ENCODE measurements at places on chromosomes 12 and 14.

DNA sequence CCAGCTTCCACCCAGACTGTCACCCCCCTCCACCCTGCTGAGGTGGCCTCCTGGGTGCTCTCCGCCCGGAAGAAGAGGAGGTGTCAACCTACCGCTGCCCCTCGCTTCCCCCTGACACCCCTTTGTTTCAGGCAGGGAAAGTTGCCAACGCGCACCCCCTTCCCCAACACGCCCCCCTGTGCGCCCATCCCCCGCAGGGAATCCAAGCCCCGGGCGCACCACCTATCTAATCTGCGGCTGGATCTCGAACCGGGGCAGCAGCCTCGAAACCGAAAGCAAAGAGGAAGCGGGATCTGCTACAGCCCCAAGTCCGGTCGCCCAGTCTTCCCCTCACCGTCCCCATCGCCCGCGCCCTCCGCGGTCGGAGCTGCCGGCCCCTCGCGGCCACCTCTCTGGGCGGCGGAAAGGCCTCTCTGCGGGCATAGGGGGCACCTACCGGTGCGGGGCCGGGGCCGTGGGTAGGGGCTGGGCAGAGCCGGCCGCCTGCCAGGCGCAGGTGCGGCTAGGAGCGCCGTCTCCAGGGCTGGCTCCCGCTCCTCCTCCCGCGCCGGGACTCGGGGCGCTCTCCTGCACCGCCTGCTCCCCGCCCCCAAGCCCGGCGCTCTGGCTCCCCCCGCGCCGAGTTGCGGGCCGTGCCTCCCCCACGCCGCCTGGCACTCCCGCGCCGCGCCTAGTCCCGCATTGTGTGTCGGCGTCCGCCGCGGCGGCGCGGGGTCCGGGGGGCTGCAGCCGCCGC, 18.3 kb upstream of the PLEKHH1 start:
- peak; percentile 44 for DNase-seq

GRCh38 chr14:105082703-105083102, 17.5 kb upstream of the GPR132 start:
- DNase-seq = no peak

DNA sequence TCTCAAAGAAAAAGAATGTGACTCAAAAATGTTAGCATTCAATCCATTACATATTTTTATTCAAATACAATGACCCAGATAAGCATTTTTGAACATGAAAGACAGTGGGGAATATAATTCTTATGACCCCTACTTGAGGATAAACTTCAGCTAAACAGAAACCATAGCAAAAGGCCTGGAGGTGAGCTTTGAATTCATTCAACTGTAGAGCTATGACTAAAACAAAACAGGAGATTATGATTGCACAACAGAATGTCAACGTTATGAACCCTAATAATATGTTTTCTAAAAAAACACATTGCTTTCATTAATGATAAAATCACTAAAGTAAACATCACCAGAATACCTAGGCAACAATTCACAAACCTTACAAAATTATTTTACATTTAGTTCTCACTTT, 27.8 kb downstream of the EFCAB11 start:
- DNase-seq = peak; percentile 89

- DNase-seq = peak; percentile 77
Measured at GRCh38 chr12:11785712-11786111, 136.2 kb downstream of the ETV6 start.

DNA sequence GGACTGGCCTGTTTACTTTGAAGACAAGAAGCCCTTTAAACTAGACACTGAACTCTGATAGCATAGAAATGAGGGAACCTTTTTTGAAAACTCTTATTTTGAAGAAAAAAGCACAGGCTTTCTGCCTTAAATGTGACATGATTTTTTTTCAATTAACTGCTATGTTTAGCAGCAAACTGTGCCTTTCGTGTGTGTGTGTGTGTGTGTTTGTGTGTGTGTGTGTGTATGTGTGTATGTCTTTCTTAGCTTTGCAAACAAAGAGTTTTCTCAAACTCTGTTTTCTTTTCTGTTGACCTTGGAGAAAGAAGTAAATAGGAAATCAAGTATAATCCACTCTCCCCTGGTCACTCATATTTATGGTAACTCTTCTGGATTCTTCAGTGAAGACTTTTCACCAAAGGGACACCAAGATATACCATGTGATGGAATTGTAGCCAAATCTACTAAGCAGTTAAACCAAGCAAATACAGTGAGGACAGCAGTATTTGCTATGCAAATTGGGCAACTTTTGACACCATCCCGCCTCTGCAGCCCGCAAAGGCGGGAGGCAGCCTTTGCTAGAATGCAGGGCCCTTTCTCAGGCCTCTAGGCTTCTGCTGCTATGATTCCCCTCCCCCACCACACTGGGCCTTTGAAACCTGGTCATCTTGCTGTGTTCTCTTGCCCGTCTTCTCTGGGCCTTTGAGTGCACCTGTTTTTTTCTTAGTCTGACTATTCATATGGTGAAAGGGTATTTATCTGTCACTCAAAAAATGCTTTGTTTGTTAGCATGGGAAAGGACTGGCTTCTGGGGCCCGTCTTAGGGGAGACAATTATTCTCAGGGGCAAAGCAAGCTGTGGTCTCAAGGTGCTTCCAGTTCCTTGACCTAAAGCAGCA, 107.9 kb downstream of the MYRFL start:
- DNase-seq = no peak

DNA sequence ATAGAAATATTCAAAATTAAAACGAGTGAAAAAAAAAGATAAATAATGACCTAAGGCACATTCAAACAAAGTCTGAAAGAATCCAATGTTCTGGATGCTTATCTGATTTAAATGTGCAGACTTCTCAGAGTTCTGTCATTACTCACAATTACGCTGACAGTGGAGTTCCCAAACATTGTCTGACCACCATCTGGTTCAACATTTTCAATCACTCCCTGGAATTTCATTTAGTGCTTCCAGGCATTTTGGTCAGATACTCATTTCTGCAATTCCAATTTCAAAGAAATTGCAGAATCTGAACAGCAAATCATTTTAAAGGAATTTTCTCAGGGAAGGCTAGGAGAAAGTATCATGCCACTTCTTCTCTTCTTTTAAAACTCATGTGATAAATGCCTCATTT, 398.2 kb upstream of the PDE3A start:
- peak; percentile 76 for DNase-seq

DNA sequence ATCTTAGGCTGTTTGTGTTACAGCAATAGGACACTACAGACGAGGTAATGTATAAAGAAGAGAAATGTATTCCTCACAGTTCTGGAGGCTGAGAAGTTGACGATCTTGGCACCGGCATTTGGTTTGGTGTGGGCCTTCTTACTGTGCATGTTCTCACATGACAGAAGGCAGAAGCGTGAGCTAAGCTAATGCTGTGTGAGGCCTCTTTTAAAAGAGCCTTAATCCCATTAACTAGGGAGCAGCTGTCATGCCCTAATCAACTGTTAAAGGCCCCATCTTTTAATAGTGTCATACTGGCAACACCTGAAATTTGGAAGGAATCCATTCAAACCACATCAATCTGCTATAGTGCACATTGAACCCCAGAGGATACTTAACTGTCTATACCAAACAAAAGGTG, 992.9 kb downstream of the GALC start:
- no peak for DNase-seq

GRCh38 chr14:78566026-78566858, 396.1 kb downstream of the NRXN3 start:
- DNase-seq = peak; percentile 56

- no peak for DNase-seq
Measured at GRCh38 chr14:83356080-83356479, 1822.4 kb upstream of the SEL1L start.

- DNase-seq = no peak
Measured at GRCh38 chr12:57620245-57620935, 9.2 kb downstream of the ARHGEF25 start.

- no peak for DNase-seq
Measured at GRCh38 chr12:54412786-54413185, 6.3 kb downstream of the ITGA5 start.

DNA sequence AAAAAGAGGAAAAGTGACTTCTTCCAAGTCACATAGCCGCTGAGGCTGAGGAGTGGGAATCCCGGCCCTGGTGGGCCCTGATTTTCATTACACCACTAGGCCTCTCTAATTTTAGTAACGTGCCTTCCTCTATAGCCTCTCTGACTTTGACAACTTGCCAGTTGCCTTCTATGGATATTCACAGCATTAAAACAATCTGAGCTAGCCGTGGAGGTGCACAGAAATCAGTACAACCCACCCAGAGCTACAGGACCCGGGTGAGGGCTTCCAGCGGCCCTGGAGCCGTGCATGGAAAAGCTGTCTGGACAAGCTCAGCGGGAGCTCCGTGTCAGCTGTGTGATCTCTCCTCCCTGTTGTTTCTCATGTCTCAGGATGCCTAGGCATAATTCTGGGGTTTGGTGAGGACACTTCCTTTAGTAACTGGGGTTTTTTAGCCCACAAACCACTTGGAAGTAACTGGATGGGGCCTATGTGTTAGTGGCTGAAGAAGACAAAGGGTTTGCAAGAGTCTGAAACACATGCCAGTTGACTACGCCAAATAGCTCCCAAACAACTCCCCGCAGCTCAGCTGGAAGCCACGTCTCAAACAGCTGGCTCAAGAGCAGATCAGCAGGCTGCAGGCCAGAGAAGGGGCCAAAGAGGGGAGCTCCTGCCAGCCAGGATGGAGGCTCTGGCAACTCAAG, 53.0 kb downstream of the SSH1 start:
- DNase-seq = peak; percentile 89

GRCh38 chr12:102995372-102995771, 37.9 kb downstream of the ASCL1 start:
- DNase-seq = no peak

DNA sequence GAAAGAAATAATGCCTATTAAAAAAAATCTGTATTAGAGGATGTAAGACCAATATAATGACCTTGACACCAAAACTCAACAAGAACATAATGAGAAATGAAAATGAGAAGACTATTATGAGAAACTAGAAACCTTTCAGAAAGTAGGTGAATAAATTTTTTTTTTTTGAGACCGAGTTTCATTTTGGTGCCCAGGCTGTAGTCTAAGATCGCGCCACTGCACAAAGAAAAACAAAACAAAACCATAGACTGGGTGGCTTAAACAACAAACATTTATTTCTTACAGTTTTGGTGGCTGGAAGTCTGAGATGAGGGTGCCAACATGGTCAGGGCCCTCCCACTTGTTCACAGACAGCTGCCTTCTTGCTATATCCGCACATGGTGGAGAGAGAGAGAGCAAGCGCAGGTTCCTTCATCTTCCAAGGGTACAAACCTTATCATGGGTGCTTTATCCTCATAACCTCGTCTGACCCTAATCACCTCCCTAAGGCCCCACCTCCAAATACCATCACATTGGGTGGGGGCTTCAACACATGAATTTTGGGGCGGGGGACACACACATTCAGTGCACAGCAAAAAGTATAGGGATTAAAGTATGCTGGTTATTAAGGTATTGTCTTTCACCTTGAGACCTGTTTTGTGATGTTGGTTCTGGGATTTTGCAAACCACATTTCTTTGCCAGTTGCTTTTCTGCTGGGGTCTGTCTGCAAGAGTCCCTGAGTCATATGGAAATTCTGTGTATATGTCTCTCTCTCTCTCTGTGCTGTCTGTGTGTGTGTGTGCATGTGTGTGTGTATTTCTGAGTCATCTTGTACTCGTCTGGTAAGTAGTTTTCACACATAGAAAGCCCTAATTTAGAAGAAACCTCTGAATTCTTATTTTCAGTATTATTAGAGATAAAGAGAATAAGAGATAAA, 26.2 kb downstream of the ZCRB1 start:
- DNase-seq = peak; percentile 80

GRCh38 chr12:93299262-93299846, 78.4 kb upstream of the NUDT4 start:
- no peak for DNase-seq

- DNase-seq = no peak
Measured at GRCh38 chr12:92989715-92990484, 60.8 kb upstream of the EEA1 start.

DNA sequence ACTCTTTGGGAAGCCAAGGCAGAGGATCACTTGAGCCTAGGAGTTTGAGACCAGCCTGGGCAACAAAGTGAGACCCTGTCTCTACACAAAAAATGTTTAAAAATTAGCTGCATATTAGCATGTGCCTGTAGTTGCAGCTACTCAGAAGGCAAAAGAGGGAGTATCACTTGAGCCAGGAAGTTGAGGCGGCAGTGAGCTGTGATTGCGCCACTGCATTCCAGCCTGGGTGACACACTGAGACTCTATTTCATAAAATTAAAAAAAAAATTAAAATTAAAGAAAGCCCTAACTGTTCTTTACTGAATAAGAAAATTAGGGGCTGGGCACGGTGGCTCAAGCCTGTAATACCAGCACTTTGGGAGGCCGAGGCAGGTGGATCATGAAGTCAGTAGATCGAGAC, 27.0 kb downstream of the SENP1 start:
- peak; percentile 77 for DNase-seq

- DNase-seq = peak; percentile 28
Measured at GRCh38 chr14:64918216-64918615, 4.0 kb downstream of the CHURC1 start.

- DNase-seq = no peak
Measured at GRCh38 chr12:5073853-5074252, 30.2 kb downstream of the KCNA5 start.

- DNase-seq = peak; percentile 86
Measured at GRCh38 chr14:68458840-68459469, 333.9 kb downstream of the ZFP36L1 start.

GRCh38 chr14:55120571-55121495, 8.2 kb upstream of the LGALS3 start:
- no peak for DNase-seq

DNA sequence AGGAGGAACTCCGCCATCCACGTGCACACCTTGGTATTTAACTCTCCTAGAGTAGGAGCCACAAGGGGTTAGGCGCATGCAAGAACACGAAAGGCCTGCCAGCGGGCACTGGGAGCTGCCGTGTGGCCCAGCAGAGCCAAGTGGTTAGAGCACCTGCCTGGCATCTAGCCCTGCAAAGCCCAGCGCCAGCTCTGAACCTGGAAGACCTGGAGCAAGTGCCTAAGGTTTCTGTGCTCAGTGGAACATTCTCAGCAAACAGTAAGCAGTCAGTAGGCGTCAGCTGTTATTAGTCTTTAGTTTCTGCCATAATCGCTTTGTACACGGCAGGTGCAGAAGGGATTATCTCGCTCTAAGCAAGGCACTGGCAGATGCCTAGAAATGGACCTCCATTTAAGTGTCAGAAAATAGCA, 55.4 kb downstream of the SETD3 start:
- DNase-seq = no peak

DNA sequence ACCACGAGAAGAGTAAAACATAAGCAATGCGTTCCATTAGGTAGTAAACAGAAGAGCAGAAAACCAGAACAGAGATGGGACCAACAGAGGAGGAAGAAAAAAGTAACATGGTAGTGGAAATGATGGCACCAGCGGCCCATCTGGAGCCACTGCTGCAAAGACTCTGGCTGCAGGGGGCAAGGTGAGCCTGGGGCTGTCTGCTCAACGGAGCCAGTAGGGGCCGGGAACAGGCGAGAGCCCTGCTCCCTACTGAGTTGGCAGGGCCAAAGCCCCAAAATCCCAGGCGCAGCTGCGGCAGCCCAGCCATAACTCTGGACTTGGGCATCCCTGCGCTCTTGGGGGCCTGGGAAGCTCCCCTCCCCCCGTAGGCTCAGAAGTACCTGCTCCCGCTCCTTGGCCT, 28.5 kb upstream of the PYGL start:
- no peak for DNase-seq

Data from iris pigment epithelial cell (primary cell).